Kidney (tissue), 22 donors: ENCODE measurements at places on chromosomes 2 and 18.

- DNase-seq: peak; percentile 17
Observed at GRCh38 chr2:81645745-81646301, 1341.3 kb upstream of the LRRTM1 start.

DNA sequence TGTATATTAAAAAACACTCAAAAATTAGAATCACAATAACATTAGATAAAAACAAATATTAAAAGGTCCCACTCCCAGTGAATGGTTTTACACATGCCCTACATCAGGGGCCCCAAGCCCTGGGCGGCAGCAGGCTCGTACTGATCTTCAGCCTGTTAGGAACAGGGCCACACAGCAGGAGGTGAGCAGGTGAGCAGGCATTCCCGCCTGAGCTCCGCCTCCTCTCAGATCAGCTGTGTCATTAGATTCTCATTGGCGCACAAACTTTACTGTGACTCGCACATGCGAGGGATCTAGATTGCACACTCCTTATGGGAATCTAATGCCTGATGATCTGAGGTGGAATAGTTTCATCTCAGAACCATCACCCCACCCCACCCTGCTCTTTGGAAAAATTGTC, 74.2 kb downstream of the MBD2 start:
- no peak for DNase-seq

DNA sequence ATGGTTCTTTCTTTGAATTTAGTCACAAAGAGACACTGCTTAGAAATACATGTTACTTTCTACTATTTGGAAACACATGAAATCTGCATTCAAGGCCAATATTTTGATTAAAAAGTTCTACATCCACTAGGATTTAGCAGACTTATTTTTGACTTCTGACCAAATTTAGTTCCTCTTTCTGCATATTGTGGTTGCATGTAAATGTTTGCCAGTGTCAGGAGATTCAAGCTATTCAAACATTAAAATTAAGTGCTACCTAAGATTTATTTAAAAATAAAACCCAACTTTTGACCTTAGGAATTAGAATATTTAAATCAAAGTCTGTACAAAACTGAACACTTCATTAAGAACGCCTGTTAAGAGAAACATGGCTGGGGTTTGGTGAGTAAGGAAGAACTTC, 891.1 kb downstream of the CPS1 start:
- DNase-seq: no peak

GRCh38 chr18:50606609-50607008, 46.7 kb downstream of the MAPK4 start:
- DNase-seq: no peak

DNA sequence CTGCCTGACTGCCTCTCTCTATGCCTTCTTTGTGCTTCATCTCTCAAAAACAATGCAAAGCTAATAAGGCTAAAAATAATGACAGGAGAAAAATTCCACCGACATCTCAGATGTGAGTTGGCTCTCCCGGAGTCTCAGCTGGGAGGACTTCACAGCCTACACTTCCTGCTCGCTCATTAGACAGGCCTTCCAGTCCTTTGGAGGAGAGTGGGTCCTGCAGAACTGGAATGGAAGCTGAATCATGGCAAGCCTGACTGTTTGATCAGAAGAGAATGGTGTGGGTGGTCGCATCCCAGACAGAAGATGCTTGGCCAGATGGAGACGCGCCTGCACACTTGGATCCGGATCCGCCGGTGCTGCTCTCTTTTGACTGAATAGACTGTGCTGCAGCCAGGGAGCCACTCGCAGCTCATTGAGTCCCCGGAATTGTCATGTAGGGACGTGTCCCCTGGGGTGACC, 49.7 kb downstream of the TRIB2 start:
- no peak for DNase-seq

DNA sequence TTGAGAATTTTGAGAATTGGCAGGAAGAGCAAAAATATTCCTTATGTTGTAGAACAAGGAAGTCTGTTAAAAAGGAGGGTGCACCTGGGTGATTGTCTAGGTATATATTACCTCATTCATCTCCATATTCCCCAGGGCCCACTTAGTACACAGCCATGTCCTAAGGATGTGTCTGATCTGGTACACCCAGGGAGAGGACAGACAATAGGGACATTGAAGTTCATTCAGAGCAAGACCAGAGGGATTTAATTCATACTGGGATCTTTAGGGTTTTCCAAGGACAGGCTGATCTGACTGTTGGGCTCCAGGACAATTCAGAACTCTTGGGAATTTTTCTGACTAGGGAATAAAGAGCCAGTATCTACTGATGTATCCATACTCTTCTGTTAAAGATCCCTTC, 112.1 kb downstream of the PHLPP1 start:
- DNase-seq: no peak

DNA sequence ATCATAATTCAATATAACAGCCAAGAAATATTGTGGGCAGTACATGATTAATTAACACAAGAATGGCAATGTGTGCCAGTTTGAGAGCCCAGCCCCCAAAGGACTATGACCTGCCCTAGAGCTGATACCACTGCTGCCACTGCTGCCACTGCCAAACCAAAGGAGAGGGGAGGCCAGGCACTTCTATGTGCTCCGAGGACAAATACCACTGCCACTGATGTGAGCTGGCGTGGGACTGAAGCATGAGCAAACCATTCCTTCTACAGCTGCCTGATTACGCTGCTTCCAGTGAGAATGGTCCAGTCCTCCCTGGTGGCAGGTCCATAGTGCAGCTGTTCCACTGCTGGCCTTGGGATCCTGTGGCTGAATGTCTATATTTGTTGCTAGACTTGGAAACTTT, 392.2 kb downstream of the CCDC85A start:
- no peak for DNase-seq

GRCh38 chr18:38966841-38967240, 1401.2 kb upstream of the CELF4 start:
- no peak for DNase-seq

GRCh38 chr18:64618390-64618789, 469.5 kb upstream of the LINC00305 start:
- no peak for DNase-seq

DNA sequence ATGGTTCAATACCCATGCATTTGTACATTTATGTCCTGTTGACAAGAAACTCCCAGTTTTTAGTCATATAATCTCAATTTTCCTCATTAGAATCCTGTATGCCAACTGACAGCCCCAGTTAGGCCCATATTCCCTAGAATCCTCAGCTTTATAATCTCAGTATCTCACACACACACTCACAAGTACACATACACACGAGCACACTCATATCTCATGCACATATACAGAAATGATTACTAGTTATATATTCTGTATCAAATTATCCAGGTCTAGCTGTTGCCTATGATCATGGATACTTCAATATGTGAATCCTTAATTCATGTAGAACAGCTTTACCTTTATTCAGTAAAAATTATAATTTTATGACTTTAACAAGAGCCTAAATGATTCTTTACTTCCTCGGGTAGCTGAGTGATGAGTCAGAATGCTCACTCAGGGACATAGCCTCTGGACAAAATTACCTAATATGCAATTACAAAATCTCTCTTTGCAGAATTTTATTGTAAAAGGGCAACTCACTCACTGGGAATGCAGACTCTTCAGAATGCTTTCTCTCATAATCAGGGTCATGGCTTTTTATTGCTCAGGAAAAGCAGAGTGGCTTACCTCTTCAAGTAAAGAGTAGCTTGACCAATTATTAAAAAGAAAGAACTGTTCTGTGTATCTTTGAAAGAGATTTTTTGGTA, 193.6 kb upstream of the PIK3C3 start:
- no peak for DNase-seq

- peak; percentile 82 for DNase-seq
Observed at GRCh38 chr2:207164006-207164831, 1.5 kb downstream of the KLF7 start.

- DNase-seq: no peak
Observed at GRCh38 chr2:143668234-143668633, 539.0 kb downstream of the ARHGAP15 start.

DNA sequence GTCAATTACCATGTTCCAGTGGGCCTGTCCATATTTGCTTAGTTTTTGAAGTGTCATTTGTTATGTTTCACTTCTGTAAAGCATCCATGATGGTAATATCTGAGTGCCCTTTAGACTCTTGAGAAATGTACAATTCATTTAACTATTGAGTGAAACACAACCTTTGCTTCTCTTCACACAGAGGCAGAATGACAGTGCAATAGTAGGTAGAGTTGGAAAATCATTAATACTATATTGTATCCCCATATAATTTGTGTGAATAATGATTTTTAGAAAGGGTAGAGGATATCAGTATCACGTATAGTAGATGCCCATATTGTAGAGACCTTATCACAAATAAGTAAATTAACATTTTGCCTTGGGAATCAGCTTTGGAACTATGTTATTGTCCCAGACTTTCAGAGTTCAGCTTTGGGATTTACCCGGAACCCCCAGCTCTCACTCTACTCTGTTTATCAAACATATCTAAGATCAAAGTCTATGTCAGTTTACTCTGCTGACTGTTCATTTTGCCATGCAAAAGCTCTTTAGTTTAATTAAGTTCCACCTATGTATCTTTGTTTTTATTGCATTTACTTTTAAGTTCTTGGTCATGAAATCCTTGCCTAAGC, 172.7 kb upstream of the NOL4 start:
- DNase-seq: no peak

GRCh38 chr2:51559026-51559425, 527.1 kb upstream of the NRXN1 start:
- DNase-seq: no peak

DNA sequence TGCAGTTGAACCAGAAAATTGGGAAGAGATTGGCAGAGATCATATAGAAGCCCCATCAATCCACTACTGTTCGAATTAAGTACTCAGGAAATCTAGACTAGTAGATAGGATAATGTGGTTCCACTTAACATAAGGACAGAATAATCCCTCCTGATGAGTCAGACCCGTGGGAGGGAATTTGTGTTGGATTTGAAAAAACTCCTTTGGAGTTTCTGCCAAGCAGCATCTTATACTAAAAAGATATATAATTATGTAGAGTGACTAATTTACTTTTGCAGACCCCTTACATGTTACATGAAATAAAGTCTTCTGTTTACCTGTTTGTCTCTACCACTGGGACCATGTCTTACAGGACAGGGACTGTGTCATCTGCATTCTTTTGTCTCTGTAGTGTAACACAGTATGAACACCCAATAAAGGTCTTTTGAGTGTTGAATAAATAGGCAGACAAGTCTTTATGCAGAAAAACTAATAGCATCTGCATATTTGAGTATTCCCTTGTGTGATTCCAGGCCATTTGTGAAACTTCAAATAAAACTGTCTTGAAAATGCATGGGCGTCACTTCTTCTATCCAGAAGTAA, 122.6 kb upstream of the DNAJC10 start:
- no peak for DNase-seq

GRCh38 chr2:110991911-110992310, 128.8 kb upstream of the BCL2L11 start:
- no peak for DNase-seq

GRCh38 chr2:134739879-134740301, 21.1 kb upstream of the TMEM163 start:
- no peak for DNase-seq

- DNase-seq: no peak
Observed at GRCh38 chr18:78736015-78736690, 243.5 kb upstream of the SALL3 start.

DNA sequence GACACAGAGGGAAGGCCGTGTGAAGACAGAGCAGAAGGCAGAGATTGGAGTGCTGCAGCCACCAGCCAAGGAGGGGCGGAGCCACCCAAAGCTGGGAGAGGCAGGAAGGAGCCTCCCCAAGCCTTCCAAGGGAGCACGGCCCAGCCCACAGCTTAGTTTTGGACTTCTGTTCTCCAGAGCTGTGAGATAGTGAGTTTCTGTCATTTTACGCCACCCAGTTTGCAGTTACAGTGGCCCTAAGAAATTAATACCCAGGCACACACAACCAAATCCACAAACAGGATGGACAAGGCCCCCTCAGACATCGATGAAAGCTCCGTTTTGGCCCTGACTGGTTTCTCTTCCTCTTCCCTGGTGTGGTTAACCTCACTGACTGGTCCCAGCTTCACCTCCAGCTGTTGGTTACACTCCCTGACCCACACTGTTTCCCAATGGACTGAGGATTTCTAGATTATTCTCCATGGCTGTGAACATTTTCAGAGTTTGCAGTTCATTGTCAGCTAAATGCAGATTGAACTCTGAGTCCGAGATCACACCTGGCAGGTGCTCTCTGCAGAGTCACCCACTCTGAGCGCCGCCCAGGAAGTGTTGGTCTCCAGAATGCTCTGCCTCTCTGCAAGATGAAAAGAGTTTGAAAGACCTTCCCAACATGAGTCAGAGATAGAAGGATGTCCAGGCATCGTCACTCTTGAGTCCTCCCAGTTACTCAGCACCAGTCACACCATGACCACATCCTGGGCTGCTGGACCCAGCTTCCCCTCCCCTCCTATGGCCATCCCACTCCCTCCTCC, 100.2 kb downstream of the TWIST2 start:
- DNase-seq: no peak

- DNase-seq: peak; percentile 95
Observed at GRCh38 chr2:231677632-231678104, 30.7 kb upstream of the PTMA start.

- no peak for DNase-seq
Observed at GRCh38 chr2:16429431-16430145, 236.0 kb downstream of the CYRIA start.

GRCh38 chr2:203352604-203353255, 24.5 kb downstream of the ABI2 start:
- no peak for DNase-seq

GRCh38 chr18:52813635-52814416, 473.8 kb downstream of the DCC start:
- no peak for DNase-seq

GRCh38 chr18:11905613-11906012, 2.5 kb downstream of the MPPE1 start:
- DNase-seq: no peak

DNA sequence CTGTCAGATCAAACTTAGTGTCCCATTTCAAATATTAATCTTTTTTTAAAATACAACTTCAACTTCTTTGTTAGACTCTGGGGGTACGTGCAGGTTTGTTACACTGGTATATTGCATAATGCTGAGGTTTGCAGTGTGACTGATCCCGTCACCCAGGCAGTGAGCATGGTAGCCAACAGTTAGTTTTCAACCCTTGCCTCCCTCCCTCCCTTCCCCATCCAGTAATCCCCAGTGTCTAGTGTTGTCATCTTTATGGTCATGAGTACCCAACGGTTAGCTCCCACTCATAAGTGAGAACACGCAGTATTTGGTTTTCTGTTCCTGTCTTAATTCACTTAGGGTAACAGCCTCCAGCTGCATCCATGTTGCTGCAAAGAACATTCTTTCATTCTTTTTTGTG, 23.9 kb downstream of the NOL10 start:
- no peak for DNase-seq

- DNase-seq: no peak
Observed at GRCh38 chr2:16168506-16169264, 228.3 kb downstream of the MYCN start.

DNA sequence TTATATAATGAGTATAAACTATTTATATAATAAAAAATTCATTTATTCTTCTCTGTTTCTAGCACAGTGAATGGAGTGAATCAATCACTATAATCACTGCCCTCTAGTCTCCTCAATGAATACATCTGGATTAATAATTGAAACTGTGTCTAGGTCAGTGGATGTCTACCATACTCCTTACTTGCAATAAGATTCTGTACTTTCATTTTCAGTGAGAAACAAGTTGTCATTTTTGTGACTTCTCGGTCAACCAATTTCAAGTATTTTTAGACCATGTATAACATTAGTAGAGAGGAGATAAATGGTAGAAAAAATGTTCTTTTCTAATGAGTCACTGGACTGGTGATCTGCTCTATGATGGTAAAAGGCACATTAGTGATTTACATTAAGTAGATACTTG, 799.6 kb upstream of the CHAC2 start:
- no peak for DNase-seq
